BJ (cell line): ENCODE measurements at places on chromosomes 13 and 19. TPM values are rescaled to one million over a fixed set of nuclear protein-coding genes. Genes with fewer than 3 reads are reported as not detected.

- DNase-seq = peak; percentile 19
Measured at GRCh38 chr19:52922841-52923777, at the start of gene ZNF888. Gene ZNF888 (minus strand): TSS chr19:52923428. CDS start chr19:52917873, 5,555 bp downstream.

DNA sequence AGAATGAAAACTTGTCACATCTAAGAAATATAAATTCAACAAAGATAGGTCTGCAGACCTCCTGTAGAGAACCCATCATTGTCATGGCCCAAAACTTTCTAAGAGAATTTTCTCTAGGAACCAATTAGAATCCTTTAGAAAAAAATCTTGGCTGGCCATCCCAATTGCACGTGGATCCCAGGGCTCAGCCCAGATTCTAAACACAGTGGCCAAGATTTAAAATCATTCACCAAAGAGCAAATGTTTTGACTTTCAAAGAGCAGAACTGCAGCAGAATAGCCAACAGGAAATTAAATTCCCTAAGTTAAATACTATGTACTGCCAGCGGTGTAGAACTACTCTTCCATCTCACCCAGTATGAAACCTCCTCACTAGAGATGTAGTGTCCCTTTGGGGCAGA, 21.3 kb downstream of the IPO5 start:
- no peak for DNase-seq

FPR1 gene
- polyA plus RNA-seq = not detected in 2 replicates

DNA sequence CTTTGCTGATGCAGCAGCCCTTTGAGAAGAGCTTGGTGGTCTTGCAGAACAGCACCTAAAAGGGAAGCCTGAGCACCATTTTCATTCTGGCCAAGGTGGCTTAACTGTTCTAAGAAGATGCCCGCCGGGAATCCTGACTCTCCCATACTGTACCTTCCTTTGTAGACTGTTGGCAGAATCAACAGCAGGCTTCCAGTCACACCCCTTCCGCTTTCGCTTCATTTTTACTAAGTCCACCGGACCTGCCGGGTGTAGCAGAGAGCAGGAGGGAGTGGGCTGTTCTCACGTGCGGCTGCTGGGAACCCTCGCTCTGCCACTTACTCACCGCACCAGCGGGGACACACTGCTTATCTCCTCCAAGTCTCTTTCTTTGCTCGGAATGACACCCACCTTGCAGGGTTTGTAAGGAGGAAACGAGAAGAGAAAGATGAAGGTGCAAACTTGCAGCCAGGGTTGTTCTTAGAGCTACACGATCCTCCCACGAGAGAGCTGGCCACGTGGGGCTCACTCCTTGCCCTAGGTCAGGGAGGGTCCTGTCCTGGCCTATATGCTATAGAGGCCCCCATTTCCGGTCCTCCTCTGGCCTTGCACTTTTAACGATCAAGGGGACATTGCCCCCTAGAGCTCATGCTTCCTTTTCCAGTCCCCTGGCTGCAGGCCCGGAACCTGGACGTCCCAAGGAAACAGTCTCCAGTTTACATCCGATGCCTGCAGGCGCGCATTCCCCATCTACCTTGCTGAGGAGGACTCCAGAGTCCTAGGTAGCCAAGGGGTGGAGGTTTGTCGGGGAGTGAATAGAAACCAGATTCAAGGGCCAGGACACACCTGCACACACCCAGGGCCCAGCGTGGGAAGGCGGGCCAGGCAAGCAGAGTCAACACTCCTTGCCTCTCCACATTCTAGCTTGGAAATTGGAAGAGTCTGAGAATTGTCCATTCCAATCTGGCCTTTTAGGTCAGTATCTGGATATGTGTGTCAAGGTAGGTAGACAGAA, 453.6 kb downstream of the IRS2 start:
- DNase-seq = no peak

- DNase-seq = no peak
Measured at GRCh38 chr13:87536499-87536898, 134.7 kb upstream of the SLITRK5 start.

DNA sequence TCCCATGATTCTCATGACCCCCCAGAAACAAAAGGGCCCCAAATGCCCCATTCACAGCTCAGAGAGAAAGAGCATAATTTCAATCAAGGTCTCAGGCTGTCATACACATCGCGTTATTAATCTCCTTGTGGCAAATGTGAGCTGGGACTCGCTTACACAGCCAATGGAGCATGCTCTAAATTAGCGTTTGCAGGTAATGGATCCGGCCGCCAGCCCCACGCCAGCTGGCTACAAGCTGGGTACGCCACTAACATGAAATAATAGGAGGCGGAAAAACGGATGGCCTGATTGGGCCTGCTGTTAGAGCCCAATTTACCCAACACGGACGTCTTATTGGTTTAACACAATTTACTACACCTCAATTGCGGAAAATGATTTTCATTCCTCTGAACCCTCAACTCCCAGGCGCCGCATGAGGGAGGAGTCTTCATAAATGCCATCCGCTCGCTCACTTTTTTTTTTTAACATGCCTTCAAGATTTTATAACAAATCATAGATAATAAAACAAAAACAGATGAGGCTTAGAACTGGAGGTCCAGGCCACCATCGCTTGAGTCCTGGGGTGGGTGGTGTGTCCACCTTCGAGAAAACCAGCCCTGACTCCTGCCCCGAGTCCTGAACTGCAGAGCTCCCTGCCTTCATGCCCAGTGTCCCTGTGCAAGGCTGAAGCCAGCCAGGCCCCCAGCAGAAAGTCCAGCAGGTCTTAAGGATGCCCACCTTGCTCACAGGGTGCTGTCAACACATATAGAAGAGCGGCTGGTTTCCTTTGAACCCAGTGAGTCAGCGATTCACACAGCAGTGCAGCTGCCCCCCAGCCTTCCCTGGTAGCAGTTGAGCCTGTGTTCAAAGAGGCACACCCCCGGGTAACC, 62.1 kb downstream of the PEPD start:
- no peak for DNase-seq

- no peak for DNase-seq
Measured at GRCh38 chr19:39746836-39747529, 9.2 kb upstream of the CLC start.

GRCh38 chr13:93309886-93310523, 83.4 kb downstream of the GPC6 start:
- no peak for DNase-seq

DNA sequence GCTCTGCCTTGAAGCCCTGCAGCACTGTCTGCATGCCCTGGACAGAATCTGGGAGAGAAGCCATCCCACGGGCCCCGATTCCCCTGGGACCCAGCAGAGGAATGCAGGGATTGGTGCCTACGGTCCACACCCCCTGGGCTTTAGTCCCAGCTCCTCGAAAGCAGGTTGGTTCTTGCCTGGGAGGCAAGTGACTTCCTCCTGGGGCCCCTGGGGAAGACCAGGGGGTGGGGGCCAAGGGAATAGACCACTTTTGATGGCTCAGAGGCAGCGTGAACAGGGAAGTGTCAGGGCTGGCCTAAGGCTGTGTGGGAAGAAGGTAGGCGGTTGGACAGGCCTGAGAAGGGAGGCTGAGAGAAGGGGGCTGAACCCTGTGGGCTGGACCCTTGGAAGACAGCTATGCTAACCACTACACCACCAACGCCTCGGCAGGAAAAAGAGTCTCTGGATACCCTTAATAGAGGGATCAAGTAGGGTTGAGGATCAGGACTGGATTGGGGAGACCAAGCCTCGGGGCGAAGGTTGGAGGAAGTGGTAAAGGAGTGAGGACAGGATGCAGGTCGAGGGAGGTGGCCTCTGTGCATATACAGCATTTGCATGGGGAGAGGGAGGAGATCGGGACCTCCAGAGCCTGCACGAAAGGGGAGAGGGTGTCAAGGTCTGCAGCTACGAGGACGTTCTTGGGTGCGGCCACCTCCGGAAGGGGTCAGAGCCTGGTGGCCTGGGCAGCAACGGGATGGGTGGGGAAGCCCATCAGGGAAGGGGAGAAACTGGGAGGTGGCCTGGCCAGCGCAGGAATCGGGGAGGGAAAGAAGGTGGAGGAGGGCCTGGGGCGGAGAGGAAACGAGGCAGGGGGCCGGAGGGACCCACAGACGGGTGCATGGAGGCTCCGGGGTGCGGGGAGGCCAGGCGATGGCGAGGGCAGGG, 709 bp downstream of the DPP9 start:
- DNase-seq = no peak

- no peak for DNase-seq
Measured at GRCh38 chr19:3710265-3710812, 2.2 kb downstream of the TJP3 start.

METTL21C gene
- not detected in 2 replicates for polyA plus RNA-seq

GRCh38 chr13:28329395-28330158, 165.4 kb downstream of the FLT1 start:
- peak; percentile 91 for DNase-seq

PRTN3 gene
- polyA plus RNA-seq = not detected in 2 replicates

GRCh38 chr13:79703772-79704171, 222.8 kb downstream of the NDFIP2 start:
- DNase-seq = no peak

DNA sequence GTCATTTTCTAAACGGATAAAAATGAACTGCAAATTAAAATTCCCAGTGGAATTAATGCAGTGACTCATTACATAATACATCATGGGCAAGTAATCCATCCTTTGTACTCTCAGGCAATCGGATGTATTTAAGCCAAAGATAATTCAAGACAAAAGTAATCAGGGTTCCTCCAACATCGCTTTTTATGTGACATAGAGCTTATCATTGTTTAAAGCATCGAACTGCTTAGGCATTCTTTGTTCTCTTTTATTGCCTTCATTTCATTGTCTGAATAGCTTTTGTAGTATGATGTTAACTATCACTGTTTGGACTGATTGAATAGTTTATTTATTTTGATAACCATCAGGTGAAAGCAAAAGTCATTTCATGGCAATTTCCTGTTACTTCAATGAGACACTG, 209.4 kb downstream of the ITGBL1 start:
- no peak for DNase-seq

- no peak for DNase-seq
Measured at GRCh38 chr13:109667807-109668291, 118.5 kb downstream of the IRS2 start.

- no peak for DNase-seq
Measured at GRCh38 chr13:41658057-41658661, 200.8 kb downstream of the RGCC start.

ZNF229 gene
- 4.5 and 8.4 TPM in 2 replicates for polyA plus RNA-seq

GRCh38 chr13:62142048-62142447, 726.4 kb upstream of the PCDH20 start:
- no peak for DNase-seq

- no peak for DNase-seq
Measured at GRCh38 chr19:31391518-31391917, 42.3 kb upstream of the TSHZ3 start.

GRCh38 chr13:98942997-98943396, 34.9 kb downstream of the DOCK9 start:
- DNase-seq = no peak

DNA sequence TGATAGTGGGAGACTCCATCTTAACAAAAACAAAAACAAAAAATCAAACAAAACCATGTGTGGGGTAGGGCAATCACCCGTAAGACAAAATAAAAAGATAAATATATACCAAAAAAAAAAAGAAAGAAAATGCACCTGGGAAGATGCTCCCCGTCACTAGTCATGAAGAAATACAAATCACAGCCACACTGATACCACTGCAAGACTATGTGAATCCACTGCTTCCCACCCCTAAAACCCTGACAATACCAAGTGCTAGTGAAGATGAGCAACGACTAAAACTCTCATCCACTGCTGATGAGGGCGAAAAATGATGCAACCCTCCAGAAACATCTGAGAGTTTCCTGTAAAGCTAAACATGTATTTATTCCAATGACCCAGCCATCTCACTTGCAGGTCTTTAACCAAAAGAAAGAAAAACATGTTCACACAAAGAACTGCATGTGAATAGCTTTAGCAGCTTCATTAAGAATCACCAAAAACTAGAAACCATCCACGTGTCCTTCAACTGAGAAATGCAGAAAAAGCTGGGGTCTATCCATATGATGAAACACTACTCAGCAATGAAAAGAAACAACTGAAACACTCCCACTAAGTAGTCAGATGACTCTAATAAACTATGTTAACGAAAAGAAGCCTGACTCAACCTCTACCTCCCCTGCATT, 31.7 kb downstream of the BRD4 start:
- peak; percentile 84 for DNase-seq

DNA sequence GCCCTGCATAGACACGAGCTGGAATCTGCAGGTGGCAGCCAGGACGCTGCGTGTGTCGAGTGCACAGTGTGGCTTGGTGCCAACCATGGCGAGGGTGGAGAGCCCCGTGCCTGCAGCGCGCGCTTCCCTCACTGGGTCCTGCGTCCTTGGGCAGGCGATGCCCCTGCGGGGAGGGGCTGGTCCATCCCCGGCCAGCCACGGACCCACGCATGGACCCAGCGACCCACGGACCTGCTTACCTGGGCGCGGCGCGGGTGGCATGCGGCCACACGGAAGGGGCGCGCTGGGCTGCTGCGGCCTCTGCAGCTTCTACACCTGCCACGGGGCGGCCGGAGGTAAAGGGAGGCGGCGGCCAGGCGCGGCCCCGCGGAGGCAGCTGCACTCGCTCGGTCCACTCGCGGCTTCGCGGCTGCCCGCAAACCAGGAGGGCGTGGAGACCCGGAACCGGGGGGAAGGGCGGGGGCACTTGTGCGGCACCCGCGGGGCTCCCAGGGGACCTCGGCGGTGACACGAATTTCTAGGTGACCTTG, 569 bp upstream of the MCF2L start:
- DNase-seq = no peak

KIR2DL3 gene
- not detected in 2 replicates for polyA plus RNA-seq

- no peak for DNase-seq
Measured at GRCh38 chr13:36190771-36191170, 23.6 kb downstream of the SOHLH2 start.

GRCh38 chr19:42634409-42635232, 39.9 kb upstream of the CEACAM8 start:
- no peak for DNase-seq

LRG1 gene
- polyA plus RNA-seq = 0.02 TPM in 1 of 2 replicates, not detected in the other

- DNase-seq = no peak
Measured at GRCh38 chr19:18865973-18866799, 29.8 kb downstream of the CERS1 start.

- no peak for DNase-seq
Measured at GRCh38 chr13:97322740-97323342, 100.7 kb downstream of the MBNL2 start.

DNA sequence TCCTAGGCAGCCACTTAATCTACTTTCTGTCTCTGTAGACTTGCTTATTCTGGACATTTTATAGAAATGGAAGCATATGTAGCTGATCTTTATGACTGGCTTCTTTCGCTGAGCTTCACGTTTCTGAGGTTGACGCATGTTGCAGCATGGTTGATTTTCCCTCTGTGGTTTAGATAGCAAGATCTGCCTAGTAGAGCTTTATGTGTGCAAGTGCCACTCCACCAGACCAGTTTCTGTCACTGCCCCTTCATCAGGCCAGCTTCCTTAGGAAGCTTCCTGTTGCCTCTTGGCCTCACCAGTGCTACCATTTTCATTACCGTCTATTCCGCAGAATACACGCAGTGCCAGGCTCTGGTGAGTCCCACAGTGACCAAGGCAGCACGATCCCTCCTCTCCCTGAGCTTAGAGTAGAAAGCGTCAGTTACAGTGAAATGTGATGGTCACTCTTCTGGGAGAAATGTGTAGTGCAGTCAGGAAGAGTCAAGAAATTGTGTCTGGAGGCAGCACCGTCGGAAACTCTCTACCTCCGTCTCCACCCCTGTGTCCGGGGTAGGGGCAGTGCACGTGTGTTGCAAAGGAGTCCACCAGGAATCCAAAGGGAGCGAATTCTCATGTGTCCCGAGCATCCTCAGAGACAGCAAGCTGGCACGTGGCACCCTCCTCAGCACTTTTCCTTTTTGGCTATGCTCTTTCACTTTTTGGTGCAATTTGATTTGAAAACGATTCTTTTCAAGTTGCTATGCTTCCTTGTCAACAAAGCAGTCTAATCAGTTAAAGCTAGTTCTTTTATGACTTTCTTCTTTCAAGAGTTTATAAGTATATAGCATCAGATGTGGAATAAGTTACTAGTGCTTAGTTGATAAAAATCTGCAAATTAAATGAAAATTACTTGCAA, 45.4 kb upstream of the GPR183 start:
- DNase-seq = no peak

PEAK3 gene
- not detected in 2 replicates for polyA plus RNA-seq
